ENCODE measurements at places on chromosomes 13 and 19.

DNA sequence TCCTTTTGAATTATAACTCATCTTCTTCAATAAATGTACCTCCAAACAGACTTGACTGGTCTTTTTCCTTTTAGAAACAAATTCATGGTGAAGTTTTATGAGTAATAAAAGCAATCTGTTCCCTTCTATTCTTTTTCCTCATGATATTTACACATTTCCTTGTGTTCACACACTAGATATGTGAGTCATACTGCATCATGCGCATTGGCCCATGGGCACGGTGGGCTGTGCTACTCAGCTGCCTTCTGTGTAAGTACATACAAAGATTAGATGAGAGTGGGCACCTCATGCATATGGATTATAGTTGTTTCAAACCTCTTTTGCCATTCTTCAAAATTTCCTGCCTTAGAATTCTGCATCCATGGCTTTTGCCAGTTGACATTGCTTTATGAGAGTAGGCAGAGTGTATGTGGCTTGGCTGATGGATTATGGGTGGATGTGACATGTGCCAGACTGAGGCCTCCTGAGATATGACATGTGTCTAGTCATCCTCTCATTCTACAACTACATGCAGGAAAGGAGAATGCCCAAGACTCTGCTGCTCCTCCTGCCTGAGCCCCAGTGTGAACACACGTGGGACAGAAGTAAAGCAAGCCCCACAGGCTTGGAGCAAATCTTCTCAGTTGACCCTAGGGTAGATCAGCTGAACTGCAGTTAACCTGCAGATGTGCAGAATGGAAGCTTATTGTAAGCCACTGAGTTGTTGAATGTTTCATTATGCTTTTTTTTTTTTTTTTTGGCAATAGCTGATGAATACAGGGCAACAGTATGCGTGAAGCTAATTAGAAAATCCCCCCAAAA lies 109.9 kb downstream of the RBM26 start:
- no peak for DNase-seq

GRCh38 chr13:99316657-99317256 lies 9.6 kb upstream of the GPR183 start:
- no peak for DNase-seq

DNA sequence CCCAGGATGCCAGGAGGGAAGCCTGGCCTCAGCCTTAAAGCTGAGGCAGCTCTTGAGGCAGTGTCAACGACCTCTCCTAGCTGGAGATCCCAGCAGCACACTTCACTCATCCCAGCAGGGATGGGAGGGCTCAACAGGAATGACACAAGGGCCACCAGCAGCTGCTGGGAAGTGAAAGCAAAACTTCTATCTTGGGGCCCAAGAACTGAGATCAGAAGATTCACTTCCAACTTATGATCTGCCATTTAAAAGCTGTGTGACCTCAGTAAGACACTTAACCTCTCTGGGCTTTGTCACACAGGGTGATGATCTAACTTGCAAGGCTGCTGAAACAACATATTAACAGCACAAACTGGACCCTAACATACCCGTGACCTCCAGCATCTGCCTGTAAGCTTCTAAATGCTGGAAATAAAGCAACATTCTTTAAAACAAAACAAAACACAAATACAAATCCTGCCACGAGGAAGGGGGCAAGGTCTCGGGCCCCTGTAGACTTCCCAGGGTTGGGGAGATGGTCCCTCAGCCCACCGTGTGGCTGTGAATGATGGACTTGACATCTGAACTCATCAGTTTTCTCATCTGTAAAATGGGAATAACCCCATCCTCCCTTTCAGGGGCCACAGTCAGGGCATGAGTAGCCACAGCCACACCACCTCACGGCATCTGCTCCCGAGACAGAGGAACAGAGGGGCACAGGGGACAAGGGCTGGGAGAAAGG lies 22.7 kb downstream of the ELL start:
- DNase-seq, result no peak

GRCh38 chr19:48319647-48320541 lies 5.5 kb upstream of the EMP3 start:
- peak; percentile 83 for DNase-seq

DNA sequence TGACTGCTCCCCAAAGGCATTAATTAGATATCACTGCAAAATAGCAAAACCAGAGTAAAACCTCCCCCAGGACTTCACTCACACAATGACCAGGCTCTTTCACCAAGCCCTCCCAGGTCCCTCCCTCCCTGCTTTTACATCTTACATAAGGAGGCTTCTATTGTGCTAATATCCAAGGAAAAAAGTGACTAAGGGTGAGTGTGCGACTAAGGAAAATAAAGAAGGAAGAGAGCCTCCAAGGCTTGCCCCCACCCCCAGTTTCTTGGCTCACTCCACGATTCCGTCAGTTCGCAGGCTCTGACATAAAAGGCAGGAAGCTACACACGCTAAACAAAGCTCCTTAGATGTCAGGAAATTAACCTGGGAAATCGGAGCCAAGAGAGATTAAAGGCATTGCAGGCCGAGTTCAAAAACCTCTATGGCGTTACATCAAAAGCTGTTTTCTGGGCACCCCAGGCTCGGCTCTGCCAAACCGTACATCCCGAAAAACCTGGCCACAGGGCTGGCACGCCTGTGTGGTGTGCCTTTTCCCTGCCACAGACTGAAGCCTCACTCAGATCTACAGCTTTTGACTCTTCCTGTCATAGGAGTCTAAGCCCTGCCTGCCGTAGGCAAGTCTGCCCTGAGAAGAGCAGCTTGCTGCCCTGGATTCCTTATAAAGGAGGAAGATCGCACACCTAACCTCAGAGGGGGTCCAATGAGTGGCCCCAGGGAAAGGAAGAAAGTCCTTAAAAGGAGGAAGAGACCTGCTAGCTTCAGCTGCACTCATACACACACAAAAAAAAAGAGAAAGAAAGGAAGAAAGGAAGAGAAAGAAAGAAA lies 67.0 kb upstream of the SERP2 start:
- no peak for DNase-seq

DNA sequence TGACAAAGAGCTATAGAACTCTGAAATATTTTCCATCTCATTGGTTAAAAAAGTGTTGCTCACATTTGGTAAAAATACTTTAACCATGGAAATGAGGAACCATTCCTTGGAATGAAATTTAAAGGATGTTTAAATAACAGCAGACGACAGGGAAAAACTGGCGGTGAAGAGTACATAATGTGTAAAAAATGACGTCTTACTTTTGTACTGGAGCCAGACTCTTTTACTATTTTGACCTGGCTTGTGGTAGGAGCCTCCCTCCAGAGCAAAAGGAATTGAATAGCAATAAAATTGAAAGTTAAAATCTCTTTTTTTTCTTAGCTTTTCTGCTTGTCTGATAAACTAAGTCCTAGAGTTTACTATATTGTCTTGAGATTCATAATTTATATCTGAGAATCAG lies 426.2 kb upstream of the KLHL1 start:
- DNase-seq, result no peak

DNA sequence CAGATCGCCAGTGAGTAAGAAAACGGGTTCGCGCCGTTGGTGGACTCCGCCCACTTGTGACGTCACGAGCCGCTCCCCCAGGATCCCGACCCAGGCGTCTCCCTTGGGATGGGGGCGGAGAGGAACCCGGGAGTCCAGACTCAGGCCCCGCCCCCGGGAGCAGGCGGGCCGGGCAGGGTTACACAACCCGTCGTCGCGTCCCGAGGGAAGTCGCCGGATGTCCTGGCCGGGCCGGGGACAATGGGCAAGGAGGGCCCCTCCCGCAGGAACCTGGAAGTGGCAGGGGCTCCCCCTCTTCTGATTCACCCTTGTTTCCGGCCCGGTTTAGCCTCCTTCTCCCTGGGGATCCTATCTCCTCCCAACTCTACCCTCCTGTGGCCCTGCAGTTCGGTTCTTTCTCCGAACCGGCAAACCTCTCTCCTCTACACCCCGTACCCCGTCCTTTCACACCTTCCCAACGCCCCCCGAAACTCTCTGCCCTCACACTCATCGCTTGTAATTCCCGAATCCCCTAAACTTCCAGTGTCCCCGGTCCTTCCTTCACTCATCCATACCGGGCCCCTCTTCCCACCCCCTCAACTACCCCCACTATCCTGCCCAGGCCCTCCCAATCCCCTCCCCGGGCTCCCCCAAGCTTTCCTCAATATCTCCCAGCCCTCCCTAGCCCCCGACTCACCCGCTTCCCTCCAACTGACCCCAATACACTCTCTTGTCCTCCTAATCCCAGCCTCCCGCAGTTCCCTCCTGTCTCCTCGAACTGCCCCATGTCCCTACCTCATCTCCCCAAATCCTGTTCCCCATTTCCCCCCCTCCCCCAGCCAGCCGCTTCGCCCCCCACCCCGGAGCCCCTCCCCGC lies 20.0 kb upstream of the ERCC1 start:
- peak; percentile 32 for DNase-seq

GRCh38 chr13:43136920-43137575 lies 113.7 kb downstream of the DNAJC15 start:
- no peak for DNase-seq

DNA sequence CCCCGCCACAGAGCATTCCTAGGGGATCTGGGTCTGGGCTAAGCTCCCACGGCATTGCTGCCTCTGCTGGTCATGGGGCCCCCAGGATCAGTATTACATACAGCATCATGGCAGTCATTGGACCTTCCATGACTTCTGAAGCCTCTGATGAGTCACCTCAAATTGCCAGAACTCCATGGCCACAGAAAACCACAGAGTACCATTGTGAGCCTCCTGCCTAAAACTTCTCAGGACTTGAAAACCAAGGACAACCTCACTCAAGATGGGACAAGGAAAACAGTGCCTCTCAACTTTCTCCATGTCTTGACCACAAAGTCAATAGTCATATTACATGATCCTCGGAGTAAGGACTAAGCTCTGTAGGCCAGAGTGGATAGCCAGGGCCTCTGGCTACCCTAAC lies 306.0 kb downstream of the GPC5 start:
- DNase-seq, result no peak

GRCh38 chr13:100825557-100825956 lies 151.0 kb upstream of the TMTC4 start:
- DNase-seq, result no peak

DNA sequence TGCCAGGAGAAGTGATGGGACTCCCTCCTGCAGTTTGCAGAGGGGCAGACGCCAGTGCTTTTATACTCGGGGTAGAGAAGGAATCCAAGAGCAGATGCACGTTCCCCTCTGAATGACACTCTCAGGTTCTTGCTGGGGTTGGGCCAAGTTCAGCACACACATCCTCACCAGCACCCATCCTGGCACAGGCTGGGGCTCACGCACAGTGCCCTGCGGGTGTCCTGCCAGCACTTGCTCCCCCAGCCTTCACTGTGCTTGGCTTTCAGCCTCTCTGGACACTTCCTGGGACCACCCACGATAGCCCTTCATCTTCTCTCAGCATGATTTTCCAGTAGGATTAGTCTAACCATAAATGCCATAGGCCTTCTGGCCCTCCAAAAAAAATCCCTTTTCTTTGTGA lies 158.6 kb downstream of the ZNF536 start:
- DNase-seq, result no peak

DNA sequence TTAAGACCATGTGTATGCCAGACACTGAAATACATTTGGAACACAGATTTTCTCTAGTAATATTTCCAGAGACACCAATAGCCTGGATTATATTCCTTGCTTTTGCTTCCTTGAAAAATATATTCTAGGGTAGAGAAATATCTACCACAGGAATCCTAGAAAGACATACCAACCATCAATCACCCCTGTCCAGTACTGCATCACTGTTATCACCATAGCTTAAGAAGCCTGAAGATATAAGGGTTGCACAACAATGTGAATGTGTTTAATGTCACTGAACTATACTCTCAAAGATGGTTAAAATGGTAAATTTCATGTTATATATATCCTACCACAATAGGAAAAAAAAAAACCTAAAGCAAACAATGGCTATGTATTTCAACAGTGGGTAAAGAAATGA lies 163.6 kb downstream of the DIAPH3 start:
- DNase-seq, result no peak

All from activated CD4-positive, alpha-beta T cell treated with anti-CD3 and anti-CD28 coated beads for 4 hours (primary cell).